ENCODE measurements at places on chromosomes 11 and 22.

DNA sequence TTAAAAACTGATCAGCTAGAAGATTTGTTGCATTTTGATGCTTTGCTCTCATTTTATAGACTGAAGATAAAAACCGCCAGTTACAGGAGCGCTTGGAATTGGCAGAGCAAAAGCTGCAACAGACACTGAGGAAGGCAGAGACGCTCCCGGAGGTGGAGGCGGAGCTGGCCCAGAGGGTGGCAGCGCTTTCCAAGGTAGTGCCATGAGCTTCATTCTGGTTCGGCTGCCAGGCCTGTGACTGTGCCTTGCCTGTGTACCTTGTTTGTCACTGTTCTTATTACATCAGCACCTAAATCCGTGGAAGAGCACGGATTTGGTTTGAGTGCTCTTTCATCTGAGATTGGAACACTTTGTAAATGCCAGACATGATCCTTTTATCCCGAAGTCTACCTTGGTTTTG lies 61.4 kb downstream of the PPFIA1 start:
- DNase-seq = no peak

DNA sequence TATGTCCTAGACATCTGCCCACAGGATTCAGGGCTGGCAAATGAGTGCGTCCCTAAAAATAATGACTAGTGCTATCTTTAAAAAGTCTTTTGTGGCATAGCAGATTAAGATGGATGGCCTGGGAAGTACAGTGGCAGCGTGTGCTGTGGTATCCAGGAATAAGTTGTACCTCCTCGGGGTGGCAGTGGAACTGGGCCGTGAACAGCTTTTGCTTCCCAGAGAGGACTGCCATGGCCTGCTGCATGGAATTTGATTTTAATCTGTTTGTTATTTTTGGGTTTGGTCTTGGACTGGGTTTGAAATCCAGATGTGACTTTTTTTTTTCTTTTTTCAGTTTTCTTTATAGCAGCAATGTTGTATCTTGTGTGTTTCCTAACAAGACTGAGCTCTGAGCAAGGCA lies 71.3 kb upstream of the PARVG start:
- no peak for DNase-seq

DNA sequence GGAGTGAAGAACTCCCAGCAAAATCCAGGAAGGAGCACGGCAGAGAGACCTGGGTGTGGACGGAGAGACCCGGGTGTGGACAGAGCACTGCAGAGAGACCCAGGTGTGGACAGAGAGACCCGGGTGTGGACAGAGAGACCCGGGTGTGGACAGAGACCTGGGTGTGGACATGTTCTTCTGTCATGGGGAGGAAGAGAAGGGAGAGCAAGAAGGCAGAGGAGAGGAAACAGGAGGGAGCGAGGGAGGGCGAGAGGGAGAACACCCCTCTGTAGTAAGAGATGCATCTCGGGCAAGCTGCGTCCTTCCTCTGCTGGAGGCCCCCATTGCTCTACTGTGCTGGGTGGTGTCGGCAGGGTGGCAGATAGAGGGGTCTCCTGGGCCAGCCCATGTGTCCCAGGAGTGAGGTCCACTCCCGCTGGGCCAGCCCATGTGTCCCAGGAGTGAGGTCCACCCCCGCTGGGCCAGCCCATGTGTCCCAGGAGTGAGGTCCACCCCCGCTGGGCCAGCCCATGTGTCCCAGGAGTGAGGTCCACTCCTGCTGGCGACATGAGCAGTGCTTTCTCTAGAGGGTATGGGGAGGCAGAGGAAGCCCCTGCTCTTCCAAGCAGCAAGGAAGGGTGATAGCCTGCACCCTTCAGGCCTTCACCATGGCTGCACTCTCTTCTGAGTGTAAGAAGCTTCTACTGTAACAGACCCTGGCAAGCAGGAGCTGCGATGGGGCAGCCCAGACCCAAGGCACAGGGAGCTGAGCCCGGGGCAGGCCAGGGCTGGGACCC lies 934.2 kb downstream of the BRD1 start:
- no peak for DNase-seq

GRCh38 chr11:7974668-7975067 lies 9.4 kb upstream of the NLRP10 start:
- DNase-seq = no peak

GRCh38 chr11:126194121-126194543 lies 17.3 kb downstream of the RPUSD4 start:
- DNase-seq = no peak

DNA sequence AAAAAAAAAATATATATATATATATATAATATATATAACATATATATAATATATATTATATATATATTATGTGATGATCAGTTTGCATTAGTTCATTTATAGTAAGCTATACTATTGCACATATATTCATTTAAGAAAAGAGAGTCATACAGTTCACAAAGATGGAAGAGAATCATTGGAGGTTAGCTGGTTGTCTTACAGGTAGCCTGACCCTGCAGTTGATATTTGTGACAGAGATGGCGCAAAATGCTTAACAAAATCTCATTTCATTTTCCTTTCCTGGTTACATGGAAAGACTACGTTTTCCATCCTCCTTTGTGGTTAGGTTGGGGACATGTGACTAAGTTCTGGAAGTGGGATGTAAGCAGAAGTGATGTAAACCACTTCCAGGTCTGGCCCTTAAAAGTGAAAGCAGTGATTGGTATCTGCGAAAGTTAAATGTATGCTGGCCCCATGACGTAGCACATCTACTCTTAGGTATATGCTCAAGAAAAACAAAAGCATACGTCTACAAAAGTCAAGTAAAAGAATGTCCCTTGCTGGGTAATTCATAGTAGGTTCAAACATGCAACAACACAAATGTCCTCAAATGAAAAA lies 7.2 kb upstream of the TMEM135 start:
- no peak for DNase-seq

DNA sequence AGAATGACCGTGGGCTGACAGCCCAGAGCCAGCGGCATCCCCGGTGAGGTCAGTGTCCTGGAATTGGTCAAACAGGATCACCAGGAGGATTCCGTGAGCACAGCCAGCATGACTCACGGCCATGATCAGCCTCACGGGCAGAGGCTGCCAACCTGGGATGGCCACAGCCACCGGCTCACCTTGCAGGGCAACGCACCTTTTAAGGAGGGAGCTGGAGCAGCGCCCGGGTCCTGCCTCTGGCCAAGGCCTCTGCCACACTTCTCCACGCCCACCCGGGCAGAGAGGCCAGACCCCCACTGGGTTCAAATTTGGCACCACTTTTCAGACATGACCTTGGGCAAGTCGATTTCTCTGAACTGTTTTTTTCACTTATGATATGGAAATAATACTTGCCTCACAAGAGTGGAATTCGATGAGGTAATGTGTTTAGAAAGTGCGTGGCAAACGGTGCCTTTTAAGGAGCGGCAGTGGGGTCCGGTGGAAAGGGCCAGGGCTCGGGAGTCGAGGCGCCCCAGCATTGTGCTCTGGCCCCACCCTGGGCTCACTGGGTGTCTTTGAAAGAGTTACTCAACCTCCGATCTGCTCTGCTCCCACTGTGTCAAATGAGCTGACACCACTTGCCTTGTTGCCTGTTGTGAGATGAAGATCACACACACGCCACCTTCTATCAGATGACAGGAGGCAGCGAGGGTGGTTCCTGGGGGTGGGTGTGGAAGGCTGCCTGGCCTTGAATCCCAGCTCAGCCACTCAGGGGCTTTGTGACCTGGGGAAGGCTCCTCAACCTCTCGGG lies 16.0 kb downstream of the TXN2 start:
- no peak for DNase-seq

- no peak for DNase-seq
These were observed 19.2 kb upstream of the TH start for GRCh38 chr11:2190657-2191471.

GRCh38 chr11:125892071-125892470 lies 4.6 kb downstream of the HYLS1 start:
- no peak for DNase-seq

GRCh38 chr22:32142600-32142999 lies 16.5 kb downstream of the C22orf42 start:
- DNase-seq = no peak

GRCh38 chr22:23166841-23167616 lies 13.3 kb upstream of the BCR start:
- no peak for DNase-seq

- DNase-seq = no peak
These were observed 24.9 kb downstream of the COMMD9 start for GRCh38 chr11:36264011-36264972.

GRCh38 chr11:57213342-57214097 lies 23.5 kb downstream of the APLNR start:
- DNase-seq = no peak

- DNase-seq = no peak
These were observed 327 bp upstream of the MED17 start for GRCh38 chr11:93783765-93784144.

GRCh38 chr11:104967534-104968354 lies 630 bp downstream of the CASP4 start:
- no peak for DNase-seq

DNA sequence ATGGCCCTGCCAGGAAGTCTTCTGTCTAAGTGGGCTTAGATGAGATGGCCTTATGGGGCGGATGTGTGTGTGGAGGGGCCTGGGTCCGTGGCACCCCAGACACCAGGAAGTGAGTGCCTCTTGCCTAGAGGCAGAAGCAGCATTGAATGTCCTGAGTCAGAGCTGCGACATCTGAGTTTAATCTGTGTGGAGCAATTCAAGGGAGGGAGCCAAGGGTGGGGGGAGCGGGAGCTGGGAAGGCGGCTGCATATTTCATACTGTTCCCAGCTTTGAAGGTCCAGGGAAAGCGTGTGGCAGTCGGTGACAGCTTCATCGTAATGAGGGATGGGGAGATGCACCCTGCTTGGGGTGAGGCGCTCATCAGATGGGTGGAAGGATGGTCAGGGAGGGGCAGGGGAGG lies 73.5 kb upstream of the THY1 start:
- DNase-seq = no peak

DNA sequence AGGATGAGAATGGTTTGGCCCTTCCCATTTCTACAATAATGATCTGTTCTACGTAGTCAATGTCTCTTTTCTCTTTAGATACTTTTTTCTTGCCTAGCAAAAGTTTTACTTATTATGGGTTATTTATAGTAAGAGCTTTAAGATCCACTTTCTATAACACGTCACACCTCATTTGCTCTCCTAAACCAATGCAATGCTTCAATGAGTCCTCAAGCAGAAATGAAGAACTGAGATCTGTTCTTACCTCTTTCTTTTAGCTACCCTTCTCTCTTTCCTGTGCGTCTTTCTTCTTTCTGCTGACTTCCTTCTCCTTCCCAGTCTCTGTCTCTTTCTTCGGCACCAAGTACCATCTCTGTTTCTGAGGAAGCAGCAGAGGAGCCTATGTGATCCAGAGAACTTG lies 61.8 kb downstream of the SNX19 start:
- no peak for DNase-seq

GRCh38 chr11:102426000-102426399 lies 26.6 kb downstream of the TMEM123 start:
- no peak for DNase-seq

DNA sequence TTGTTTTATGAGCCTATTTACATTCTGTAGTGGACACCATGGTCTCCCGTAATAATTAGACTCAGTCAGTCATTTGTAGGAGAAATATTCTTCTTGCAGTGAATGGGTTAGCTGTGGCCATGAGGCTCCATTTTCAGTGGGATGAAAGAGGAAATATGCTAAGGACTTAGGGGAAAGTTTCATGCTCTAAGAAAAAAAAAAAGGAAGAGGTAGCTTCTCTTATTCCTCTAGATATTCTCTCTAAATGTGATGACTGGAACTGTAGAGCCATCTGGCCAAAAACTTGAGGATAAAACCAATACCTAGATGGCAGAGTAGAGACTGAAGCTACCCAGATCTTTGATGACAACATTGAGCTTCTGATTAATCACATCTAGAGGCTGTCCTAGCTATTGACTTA lies 75.8 kb upstream of the SESN3 start:
- DNase-seq = no peak

DNA sequence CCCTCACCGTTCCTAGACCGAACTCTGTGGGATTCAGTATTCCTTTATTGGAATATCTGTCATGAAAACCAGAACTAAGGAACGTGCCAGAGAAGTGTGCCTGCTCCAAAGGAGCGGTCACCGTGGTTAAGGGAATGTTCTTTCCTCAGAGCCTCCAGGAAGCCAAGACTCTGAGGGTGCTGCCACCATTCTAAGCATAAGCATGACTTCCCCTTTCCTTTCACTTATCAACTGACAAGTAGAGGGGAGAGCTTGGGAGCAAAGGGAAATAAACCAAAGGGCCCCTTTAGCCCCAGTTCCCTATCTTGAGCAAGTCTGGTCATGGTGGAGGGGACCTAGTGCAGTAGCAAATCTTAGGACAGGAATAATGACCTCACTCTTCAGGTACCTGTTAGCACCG lies 26.8 kb downstream of the CTR9 start:
- DNase-seq = no peak

- DNase-seq = no peak
These were observed 114.8 kb downstream of the C11orf58 start for GRCh38 chr11:16853266-16853665.

DNA sequence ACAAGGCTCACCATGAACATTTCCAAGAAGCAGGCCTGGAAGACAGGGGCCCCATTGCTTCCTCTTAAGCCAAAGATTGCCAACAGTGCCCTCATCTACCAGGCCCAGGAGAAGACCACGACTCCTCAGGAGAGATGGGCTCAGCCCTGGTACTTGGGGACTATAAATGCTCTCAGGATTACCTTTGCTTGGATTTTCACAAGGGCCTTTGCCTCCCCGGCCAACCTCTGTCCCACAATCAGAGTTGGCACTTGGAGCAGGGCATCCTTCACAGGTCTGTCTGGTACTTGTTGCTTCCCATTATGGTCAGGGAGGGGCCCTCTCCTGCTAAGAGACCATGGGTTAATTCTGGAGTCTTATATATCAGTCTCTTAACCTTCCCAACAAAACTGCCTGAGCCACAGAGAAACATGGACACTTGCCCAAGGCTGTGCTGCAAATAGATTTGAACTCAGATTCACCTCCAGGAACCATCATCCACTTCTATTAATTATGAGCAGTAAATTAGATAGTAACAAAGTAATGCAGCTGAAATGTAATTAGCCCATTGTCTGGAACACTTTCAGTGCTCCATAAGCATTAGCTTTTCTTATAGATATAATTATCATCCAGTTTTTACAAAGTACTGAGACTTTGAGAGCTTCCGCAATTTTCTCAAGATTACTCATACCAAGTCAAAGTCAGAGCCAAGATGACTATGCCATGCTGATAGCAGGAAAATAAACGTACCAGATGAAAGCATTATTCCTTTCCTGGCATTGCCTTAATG lies 33.5 kb downstream of the POU2AF3 start:
- DNase-seq = no peak
